ENCODE measurements at places on chromosomes 16 and 17.

DNA sequence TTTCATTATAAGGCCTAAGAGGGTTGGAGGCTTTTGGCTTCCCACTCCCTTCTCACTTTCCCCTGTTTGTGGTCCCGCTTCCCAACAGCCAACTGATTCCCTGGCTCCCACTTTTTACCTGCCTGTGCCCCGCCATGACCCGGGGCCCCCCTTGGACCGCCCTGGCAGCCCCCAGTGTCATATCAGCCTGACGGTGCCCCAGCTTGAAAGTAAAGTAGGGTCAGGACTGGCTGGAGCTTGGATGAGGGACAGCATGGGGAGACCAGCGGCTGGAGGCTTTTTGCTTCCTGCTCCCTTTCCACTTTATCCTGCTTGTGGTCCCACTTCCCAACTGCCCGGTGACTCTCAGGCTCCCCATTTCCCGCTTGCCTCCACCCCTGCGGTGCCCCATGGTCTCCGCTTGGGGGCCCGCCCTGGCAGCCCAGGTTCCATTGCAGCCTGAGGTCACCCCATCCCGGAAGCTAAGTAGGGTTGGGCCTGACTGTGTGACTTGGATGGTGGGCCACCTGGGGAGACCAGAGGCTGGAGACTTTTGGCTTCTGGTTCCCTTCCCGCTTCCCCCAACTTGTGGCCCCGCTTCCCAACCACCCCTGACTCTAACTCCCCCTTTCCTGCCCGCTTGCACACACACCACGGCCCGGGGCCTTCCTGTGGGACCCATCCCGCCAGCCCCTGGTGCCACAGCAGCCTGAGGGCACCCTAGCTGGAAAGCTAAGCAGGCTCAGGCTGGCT, 2274.7 kb downstream of the TP53TG3F start:
- H3K27ac ChIP-seq, result no peak overlapping the region
- peaks cover 4% of the 10 kb centered on the region for H3K36me3 ChIP-seq
- no peaks in the 10 kb centered on the region for H3K4me1 ChIP-seq
- DNase-seq, result no peak
- H3K27me3 ChIP-seq, result no peaks in the 10 kb centered on the region

- no peaks in the 10 kb centered on the region for H3K36me3 ChIP-seq
- no peak overlapping the region for H3K4me3 ChIP-seq
- DNase-seq, result no peak
- no peak overlapping the region for H3K27ac ChIP-seq
- no peaks in the 10 kb centered on the region for H3K4me1 ChIP-seq
- no peaks in the 10 kb centered on the region for H3K27me3 ChIP-seq
Measured at GRCh38 chr16:58034128-58034685, 8.7 kb downstream of the MMP15 start.

DNA sequence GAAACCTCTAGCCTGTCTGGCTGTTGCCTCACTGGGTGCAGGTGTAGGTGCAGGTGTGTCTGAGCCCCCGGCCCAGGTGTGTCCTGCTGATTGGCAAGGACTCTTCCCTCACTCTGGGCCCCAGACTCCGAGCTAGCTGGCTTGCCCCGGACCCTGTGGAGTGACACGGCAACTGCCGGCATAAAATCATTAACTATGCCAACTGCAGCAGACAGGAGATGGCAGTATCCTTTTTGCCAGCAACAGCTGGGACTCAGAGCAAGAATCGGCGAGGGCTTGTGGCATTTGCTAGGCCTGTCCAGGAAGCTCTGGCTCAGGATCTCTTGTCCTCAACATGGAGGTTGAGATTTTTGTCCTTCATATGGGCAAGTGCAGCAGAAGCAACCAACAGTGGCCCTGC, 20.8 kb downstream of the CIAPIN1 start:
- H3K27me3 ChIP-seq, result no peaks in the 10 kb centered on the region
- H3K4me3 ChIP-seq, result no peak overlapping the region
- H3K4me1 ChIP-seq, result no peaks in the 10 kb centered on the region
- DNase-seq, result no peak

DNA sequence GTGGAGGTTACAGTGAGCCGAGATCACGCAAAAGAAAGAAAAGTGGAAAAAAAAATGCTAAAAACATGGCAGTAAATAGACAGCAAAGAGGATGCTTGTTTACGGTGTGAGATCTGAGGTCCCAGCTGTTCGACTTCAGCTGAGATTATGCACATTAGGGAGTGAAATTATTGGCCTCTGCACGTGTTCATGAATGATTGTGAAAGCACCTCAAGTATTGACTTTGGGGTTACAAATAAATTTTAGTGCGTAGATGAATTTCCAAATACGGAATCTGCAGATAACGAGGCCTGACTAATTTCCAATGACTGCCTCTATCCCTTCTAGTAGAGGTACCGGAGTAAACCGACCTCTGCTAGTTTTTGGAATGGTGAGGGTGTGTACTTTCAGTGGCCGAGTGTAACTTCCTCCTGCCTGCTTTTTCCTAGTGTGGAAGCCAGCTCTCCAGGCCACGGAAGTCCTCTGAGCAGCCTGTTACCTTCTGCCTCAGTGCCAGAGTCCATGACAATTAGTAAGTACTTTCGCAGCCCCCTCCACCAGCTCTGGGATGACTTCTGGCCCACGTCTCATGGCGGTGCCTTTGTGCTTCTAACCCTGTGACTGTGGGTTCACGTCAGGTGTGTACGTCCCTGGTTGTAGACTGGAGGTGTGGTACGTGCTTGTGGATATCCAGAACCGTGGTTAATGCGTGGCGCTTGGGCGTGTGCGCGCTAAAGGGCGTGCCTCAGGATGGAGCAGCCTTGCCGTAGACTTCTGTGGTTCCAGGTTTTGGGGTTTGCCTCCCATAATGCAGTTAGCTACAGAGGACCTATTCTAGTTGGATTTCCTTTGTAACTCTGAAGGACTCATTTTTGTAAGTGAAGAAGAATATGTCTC, 102.1 kb downstream of the SNX29 start:
- DNase-seq, result peak; percentile 57
- peaks cover 5% of the 10 kb centered on the region for H3K36me3 ChIP-seq
- H3K27me3 ChIP-seq, result no peaks in the 10 kb centered on the region

- no peaks in the 10 kb centered on the region for H3K36me3 ChIP-seq
- H3K27ac ChIP-seq, result no peak overlapping the region
- H3K27me3 ChIP-seq, result peaks cover 64% of the 10 kb centered on the region
- H3K4me1 ChIP-seq, result peaks cover 32% of the 10 kb centered on the region
Measured at GRCh38 chr16:68645494-68646388, 631 bp downstream of the CDH3 start.

DNA sequence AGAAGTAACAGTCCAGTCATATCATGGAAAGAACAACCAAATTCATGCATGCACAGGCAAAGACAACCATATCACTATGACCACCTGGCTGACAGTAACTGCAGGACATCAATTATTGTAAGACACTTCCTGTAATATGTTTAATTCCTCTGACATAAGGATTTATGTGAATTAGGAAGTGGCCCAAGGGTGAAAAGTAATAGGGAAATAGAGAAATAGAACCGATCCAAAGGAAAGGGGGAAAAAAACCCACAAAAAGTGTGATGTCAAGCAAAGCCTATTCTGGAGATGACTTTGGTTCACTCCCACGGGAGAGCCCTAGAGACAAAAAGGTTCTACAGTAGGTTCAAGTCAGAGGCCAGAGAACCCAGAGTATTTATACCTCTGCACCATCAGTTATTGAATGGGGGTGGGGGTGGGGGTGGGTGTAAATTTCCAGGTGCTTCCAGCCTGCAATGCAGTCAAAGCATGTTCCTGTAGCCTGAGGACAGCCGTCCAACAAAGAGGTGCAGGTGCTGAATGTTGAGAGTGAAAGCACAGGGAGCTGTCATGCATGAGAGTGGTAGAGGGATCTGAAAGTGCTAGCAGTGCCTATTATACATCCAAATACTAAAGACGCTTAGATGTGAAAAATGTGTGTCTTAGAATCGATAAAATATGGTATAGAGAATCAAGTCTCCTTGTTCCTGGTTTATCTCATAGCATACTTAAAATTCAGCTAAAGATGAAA, 95.6 kb upstream of the HLF start:
- H3K27me3 ChIP-seq, result no peaks in the 10 kb centered on the region
- H3K27ac ChIP-seq, result no peak overlapping the region
- H3K36me3 ChIP-seq, result peaks cover 3% of the 10 kb centered on the region
- DNase-seq, result no peak

- DNase-seq, result peak; percentile 37
- no peak overlapping the region for H3K27ac ChIP-seq
- no peak overlapping the region for H3K4me3 ChIP-seq
- peaks cover 43% of the 10 kb centered on the region for H3K4me1 ChIP-seq
Measured at GRCh38 chr17:17155568-17155967, 50.6 kb downstream of the PLD6 start.
